ENCODE measurements at places on chromosomes 16 and 17.

GRCh38 chr17:76502341-76503211, 1.4 kb upstream of the RHBDF2 start:
- DNase-seq = no peak

- no peak for DNase-seq
These were observed 1.5 kb downstream of the PIP4K2B start for GRCh38 chr17:38797828-38798227.

DNA sequence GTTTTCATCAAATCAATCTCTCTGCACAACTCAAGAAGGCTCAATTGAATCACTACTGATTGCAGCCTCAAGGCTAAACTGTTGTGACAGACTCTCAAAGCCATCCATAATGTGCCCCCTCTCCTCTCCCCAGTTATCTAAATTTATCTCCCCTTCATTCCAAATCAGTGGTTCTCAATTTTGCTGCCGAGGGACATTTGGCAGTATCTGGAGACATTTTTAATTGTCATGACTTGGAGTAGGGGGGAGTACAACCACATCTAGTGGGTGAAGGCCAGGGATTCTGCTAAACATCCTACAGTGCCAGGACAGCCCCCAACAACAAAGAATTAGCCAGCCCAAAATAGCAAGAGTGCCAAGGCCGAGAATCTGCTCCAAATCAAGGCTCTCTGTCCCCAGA, 9.1 kb downstream of the USP31 start:
- DNase-seq = no peak

DNA sequence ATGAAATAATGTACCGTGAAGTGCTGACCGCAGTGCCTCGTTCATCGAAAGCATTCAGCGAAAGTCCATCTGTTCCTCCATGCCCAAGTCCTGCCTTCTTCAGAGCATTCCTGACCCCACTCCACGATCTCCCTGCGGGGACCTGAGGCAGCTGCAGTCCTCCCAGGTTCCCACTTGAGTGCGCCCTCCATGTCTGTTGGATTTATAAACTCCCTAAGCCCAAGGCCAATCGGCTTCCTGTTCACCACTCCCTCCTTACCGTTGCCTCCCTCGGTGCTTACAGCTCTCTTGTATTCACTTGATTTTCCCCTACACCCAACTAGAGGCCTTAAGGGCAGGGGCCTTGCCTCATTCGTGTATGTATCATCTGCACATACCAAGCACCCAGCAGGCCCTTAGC, 2.8 kb downstream of the RAD51D start:
- no peak for DNase-seq

GRCh38 chr17:57213180-57213825, 43.0 kb upstream of the MSI2 start:
- no peak for DNase-seq

GRCh38 chr16:57462978-57463362, 491 bp downstream of the POLR2C start:
- no peak for DNase-seq

DNA sequence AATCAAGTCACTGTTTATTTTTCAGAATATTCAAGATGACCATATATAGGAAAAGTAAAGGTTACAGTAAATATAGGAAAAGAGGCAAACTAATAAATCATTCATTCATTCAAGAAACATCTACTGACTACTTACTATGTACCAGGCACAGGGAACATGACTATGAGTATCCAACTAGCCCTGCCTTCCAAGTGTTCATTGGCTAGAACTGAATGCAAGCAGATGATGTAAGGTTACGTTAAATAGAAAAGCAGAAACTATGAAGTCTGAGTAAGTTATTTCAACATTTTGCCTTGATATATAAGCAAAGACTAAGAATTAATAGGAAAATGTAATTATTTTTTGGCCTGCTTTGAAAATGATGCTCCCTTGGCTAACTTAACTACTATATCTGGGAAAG, 36.7 kb downstream of the SPAG9 start:
- DNase-seq = no peak

- no peak for DNase-seq
These were observed 71.5 kb upstream of the N4BP1 start for GRCh38 chr16:48681520-48681919.

- no peak for DNase-seq
These were observed 814 bp upstream of the CDH3 start for GRCh38 chr16:68644296-68644695.

- DNase-seq = no peak
These were observed 10.9 kb downstream of the DNAAF8 start for GRCh38 chr16:4745274-4745569.

DNA sequence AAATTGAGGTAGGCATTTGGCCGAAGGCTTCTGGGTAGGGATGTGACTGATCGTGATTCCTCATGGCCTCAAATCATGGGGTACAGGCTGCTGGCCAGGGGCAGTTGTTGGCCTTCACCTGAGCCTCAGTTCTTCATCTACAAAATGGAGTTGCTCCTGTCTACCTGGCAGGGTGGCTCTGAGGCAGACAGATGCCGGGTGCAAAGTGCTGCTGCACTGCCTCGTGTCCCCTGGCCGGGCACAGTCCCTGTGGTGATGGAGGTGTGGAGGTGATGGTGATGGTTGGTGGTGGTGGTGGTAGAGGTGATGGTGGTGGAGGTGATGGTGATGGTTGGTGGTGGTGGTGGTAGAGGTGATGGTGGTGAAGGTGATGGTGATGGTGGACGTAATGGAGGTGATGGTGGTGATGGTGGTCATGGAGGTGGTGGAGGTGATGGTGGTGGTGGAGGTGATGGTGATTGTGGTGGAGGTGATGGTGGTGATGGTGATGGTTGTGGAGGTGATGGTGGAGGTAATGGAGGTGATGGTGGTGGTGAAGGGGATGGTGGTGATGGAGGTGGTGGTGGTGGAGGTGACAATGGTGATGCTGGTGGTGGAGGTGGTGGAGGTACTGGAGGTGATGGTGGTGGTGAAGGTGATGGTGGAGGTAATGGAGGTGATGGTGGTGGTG, 52.6 kb downstream of the RNF213 start:
- DNase-seq = no peak

DNA sequence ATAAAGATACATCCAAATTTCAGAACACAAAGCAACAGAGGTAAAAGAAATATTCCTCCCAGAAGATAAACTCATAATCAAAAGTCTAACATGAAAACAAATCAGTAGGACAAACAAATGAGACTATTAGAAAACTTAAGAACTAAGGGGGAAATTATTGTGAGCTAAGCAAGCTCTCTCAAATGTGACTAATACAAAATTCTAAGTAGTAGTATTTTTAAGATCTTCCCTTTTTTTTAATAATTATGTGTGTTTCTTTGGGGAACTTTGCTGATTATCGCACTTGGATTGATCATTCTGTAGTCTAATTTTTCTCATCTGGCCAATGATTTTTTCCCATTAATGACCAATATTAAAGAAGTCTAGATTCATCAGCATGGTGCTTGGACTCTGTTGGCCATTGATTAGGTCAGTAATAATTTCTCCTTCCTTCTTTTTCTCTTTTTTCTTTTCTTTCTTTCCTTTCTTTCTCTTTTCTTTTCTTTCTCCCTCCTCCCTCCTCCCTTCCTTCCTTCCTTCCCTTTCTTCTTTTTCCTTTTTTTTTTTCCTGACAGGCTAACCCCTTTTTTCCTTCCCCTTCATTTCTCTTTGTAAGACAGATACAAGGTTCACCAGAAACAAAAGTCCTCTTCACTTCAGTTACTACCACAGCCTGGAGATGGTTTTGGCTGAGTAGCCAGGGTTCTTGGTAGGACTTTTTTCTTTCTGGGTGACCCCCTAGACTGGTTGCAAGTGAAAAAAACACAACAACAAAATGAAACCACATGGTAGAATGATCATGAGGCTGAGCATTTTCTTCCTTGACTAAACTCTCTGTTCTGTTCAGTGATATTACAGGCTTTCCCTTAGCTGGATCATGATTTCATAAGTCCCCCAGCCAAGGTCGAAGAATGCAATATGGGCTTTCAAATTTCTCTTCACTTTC, 2.9 kb upstream of the ABCA6 start:
- no peak for DNase-seq

- no peak for DNase-seq
These were observed 12.5 kb upstream of the GP1BA start for GRCh38 chr17:4919511-4920047.

- DNase-seq = no peak
These were observed 55.0 kb upstream of the MRC2 start for GRCh38 chr17:62572488-62572887.

GRCh38 chr17:40005520-40005919, 9.7 kb upstream of the CSF3 start:
- no peak for DNase-seq

DNA sequence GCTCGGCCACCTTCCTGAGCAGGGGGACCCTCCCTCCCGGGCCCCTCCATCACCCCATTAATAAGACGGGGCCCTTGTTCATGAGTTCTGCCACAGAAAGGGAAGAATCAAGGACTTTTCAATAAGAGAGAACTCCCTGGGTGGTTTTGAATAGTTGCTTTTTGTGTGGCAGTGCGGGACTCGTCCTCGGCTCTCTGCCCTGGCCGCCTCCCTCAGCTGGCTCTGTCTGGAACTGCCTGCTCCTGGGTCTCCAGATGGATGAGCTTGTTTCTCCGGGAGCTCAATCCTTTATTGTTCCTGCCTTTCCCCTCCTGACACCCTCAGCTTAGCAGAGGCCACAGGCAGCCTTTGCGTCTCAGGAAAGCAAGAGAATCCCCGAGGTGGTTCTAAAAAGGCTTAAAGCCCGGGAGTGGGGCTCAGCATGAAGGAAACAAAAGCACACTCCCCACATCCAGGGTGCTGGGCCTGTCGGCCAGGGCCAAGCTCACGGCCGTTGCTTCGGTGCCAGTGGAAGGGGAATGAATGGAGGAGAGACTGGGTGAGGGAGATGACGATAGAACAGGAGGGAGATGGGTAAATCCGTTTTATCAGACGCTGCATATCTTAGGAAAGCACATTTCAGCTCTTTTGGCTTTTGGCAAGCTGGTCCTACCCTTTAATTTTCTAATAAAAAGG, 60.2 kb downstream of the RAI1 start:
- DNase-seq = no peak

DNA sequence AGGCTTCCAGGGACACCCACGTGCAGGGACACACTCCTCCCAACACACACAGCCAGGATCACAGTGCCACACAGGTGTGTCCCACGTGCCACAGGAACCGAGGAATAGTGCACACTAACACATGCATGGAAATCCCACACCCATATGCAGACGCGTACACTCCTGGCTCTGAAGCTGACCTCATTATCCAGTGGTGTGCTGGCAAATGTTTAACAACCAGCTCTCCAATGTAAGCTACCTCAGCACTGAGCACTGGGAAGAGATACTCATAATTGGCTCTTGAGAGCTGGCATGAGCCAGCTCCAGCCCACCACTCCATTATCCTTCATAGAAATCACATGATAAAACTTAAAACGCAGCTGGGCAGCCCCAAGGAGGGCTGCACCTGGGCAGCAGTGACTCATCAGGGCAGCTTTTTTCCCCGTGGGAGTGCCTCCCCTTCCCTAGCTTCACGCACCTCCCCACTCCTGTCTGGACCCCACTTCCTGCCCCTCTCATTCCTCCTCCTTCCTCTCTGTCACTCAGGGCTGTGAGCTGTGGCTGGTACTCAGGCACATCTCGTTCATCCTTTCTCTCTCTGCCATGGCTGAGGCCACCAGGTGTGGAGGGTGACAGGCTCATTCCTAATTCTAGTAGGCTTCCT, 14.9 kb upstream of the TBX21 start:
- no peak for DNase-seq

DNA sequence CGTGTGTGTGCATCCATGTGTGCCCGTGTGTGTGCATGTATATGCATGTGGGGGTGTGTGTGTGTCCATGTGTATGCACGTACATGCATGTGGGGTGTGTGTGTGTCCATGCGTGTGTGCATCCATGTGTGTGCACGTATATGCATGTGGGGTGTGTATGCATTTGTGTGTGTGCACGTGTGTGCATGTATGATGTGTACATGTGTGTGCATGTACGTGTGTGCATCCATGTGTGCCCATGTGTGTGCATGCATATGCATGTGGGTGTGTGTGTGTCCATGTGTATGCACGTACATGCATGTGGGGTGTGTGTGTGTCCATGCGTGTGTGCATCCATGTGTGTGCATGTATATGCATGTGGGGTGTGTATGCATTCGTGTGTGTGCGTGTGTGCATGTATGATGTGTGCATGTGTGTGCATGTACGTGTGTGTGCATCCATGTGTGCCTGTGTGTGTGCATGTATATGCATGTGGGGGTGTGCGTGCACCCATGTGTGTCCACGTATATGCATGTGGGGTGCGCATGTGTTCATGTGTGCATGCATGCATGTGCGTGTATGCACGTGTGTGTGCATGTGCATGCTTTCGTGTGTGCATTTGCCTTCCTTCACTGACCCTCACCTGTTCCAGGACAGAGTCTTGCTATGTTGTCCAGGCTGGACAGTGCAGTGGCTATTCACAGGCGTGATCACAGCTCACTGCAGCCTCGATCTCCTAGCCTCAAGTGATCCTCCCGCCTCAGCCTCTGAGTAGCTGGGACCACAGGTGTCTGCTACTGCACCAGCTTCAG, 129.6 kb upstream of the TNRC6C start:
- no peak for DNase-seq

- no peak for DNase-seq
These were observed 22.6 kb upstream of the ANKFN1 start for GRCh38 chr17:56130631-56131030.

- no peak for DNase-seq
These were observed 562.7 kb upstream of the WSB1 start for GRCh38 chr17:26731005-26731921.

DNA sequence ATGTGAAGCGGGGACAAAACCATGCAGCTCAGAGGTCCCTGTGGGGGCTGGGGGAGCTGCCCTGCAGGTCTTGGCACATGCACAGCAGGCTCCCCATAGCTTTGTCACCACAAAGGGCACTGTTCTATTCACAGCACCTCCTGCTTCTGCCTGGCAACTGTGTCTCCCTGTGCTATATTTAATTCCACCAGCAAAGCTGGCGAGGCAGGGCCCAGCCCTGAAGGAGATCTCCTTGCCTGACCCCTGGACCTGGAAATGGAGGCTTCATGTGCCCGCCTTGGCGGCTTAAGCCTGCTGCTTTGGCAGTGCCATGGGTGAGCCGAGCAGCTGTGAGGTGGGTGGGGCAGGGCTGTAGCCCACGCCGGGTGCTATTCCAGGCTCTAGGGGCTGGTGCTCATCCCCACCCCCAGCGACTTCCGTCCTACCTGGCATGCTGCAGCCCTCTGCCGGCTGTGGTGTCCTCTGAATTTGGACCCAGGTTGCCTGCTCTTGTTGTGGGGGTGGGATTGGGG, 6.8 kb downstream of the LDHD start:
- DNase-seq = no peak

DNA sequence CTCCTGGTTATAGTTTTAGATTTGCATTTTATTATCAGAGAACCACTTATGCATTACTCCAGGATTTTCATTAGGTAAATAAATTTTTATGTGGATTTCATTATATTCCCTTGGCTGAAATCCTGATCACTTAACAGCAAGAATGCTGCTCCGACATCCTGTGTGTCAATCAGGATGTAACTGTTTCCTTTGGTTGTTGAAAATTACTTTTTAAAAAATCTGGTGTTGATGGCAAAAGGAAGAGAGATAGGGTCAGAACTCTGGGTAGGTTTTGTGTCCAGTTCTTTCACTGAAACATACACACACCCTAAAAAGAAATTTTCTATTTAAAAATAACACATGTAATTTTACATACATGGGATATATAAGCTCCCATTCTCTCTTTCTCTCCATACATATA, 30.9 kb downstream of the ZNF423 start:
- DNase-seq = no peak

GRCh38 chr16:56944954-56945839, 13.3 kb downstream of the HERPUD1 start:
- DNase-seq = no peak

All from retinal pigment epithelial cell (primary cell).